ENCODE measurements at places on chromosomes 16 and 17.

- no peak for DNase-seq
Measured at GRCh38 chr17:27327871-27328270, 34.0 kb downstream of the WSB1 start.

- no peak for DNase-seq
Measured at GRCh38 chr16:68344252-68344651, 33.4 kb downstream of the PRMT7 start.

DNA sequence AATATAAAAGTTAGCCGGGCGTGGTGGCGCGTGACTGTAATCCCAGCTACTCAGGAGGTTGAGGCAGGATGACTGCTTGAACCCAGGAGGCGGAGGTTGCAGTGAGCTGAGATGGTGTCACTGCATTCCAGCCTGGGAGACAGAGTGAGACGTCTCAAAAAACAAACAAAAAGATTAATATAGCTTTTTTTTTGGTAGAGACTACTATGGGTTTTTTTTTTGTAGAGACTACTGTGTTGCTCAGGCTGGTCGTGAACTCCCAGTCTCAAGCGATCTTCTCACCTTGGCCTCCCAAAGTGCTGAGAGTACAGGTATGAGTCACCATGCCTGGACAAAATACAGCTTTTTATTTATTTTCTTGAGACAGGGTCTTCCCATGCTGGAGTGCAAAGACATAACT is 20.2 kb downstream of the ZNRF1 start:
- no peak for DNase-seq

DNA sequence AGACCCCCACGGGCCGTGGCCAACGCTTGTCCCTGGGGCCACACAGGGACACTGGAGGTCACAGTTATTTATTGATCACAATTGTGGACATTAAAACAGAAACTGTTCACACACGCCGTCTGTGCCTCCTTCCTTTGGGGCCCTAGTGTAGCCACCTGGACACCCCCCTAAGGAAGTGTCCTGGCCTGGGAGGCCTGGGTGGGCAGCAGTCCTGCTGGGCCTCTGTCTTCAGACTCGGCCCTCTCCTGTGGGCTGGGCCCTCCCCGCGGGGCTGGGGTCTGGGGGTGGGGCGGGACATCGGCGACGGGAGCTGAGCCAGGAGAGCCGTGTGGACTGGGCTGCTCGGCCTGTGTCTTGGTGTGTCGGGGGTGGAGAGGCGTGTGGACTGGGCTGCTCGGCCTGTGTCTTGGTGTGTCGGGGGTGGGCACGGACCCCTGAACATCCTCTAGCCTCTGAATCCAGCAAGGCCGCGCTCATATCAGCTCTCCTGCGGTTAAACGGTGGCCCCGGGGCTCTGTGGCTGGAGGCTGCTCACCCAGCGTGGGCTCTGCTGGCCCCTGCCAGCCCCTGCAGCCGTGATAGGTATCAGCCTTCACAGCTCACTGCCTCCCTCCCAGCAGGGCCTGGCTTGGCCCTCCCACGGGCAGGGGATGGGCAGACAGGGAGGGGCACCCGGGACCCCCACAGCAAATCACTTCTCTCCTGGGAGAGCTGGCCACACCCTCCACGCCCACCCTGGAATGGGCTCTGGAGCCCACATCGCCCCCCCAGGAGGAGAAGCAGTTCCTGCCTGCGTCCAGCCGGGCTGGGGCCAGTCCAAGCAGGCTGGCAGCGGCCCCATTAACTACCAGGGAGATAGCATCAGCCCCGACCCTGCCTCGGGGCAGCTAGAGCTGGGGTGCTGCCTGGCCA is 1.1 kb upstream of the NHLRC4 start:
- DNase-seq: no peak

DNA sequence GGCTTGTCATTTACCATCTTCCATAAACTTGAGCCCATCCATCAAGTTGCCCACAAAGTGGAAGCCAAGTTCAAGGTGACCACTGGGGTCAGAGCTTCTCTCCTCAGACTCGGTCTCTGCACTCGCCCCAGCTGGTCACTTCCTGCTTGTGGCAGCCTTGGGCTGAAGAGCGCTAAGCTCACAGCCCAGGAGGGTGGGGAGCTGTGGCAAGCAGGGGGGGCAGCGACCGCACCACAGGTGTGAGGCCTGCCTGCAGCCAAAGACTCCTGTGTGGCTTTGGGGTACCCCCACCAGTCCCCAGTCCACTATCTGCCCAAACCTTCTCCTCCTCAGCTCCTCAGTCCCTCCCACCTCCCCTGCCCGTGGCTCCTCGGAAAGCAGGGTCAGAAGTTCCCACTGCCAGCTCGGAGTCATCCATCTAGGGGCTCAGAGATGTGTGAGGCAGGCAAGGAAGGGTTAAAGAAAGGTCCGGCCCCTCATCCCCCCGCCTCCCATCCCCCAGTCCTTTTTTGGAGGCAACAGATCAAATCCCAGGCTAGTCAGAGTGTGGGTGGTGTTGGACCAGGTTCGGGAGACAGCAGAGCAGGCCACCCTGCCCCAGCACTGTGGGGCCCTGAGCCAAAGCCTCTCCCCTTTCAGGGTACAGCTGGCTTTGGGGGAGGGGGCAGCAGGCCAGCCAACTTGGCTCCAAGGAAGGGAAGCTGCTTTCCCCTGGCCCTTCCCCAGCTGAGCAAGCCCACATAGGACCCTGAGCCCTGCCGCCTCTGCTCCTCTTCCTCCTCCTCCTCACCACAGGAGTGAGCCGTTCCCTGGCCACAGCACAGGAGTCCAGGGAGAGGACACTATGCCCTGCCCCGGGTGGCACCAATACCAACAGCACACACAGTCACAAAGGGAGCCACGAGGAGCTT is 3.2 kb downstream of the CSF3 start:
- DNase-seq: no peak

All from NCI-H446 treated with DMSO at 0.1 percent for 48 hours (cell line).